GM20000 (cell line): ENCODE measurements at places on chromosomes 16 and 17.

DNA sequence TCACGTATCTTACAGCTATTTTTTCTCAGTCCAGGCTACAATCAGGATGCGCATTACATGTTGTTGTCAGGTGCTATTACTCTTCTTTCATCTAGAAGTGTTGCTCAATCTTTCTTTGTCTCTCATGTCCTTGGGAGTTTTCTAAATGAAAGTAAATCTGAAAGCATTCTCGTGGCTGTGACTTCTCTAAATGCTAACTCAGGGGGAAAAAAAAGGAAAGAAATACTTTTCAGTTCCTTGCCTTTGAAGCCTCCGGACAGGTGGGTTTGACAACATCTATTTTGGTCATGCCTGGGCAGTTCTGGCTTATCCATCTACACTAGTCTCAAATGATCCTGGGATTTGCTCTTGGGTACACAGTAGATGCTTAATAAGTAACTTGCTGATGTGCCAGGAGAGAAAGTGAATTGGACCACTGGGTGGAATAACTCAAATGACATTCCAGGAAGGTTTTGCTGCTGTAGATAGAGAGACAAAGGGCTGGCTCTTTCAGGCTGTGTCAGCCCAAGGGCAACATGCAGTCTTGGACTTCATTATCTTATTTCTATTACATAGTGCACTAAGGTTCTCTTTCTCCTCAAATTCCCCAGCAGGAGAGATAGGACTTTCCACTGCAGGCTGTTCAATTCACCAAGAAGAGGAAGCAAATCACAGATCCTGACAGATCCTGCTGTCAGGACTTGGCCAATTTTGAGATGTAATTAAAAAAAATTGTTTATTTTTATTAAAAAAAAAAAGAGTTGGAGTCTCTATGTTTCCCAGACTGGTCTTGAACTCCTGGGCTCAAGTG, 63.6 kb upstream of the NFAT5 start:
- peak; percentile 37 for DNase-seq

- DNase-seq = peak; percentile 56
Measured at GRCh38 chr17:1896243-1897104, 66.7 kb downstream of the RPA1 start.

GRCh38 chr17:28499364-28499664, 6.8 kb upstream of the FOXN1 start:
- no peak for DNase-seq

DNA sequence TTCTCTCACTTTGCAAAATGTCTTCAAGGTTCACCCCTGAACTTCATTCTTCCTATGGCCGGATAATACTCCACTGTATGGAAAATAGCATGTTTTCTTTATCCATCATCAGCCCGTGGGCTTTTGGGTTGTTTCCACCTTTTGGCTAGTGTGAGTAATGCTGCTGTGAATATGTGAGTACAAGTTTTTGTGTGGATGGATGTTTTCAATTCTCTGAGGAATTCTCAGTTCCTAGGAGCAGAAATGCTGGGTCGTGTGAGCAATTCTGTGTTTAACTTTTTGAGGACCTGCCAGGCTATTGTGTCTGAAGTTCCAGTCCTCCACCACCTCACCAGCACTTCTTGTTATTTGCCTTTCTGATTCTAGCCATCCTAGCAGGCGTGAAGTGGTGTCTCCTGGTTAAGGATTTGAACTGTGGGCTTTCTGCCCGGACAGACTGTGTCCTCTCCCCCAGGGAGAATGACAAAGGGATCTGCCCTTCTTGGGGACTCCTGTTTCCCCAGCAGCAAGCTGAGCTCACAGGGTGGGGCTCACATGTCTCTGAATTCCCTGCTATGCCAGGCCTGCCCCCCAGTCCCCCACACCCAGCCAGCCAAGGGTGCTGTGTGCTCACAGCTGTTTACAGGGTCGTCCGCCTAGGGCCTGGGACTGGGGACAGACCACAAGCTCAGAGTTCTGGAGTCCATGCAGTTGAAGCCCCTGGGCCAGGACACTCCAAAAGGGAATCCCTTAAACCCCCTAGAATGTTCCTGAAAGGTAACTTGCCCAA, 92.2 kb upstream of the CIBAR2 start:
- DNase-seq = no peak

DNA sequence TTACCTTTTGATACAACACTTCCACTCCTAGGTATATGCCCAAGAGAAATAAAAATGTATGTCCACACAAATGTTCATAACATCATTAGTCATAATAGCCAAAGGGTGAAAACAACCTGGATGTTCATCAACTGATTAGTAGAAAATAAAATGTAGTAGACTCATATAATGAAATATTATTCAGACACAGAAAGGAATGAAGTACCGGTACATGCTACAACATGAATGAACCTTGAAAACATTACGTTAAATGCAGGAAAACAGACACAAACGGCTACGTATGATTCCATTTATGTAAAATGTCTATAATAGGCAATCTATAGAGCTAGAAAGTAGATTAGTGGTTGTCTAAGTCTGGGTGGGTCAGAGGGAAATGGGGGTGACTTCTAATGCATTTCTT, 358.5 kb downstream of the CA10 start:
- DNase-seq = no peak

DNA sequence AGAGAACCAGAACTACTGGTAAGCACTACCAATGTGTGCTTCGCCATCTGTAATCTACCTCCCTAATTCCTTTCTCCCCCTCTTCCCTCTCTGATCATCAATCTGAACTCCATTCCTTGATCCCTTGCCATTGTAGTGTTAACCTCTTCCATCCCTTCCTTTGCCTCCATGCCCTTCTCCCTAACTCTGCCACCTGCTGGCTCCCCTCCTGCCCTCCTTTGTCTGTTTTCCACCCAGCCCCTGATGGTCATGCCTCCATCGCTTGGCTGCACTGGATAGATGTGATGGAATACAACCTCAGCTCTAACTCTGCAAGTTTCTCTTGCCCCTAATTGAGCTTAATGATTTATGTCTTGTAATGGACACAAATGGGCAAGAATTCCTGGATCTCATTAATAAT, 108.2 kb upstream of the ASIC2 start:
- DNase-seq = no peak

GRCh38 chr16:87948119-87948545, 3.1 kb upstream of the BANP start:
- no peak for DNase-seq

- no peak for DNase-seq
Measured at GRCh38 chr17:30160419-30161172, 44.0 kb downstream of the NSRP1 start.

DNA sequence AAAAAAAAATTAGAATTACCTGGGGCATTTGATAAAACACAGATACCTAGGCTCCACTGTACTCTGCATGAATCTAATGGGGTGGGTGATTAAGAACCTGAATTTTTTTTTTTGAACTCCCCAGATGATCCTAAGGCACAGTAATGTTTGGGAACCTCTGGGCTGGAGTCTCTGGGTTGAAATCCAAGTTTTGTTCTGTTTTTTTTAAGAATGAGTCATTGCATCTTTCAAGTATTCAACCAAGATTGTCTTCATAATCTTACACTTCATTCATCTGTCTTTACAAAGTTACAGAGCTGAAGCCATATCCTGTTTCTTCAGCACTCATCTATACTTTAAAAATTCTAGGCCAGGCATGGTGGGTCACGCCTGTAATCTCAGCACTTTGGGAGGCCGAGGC, 52.6 kb downstream of the PIGL start:
- no peak for DNase-seq

DNA sequence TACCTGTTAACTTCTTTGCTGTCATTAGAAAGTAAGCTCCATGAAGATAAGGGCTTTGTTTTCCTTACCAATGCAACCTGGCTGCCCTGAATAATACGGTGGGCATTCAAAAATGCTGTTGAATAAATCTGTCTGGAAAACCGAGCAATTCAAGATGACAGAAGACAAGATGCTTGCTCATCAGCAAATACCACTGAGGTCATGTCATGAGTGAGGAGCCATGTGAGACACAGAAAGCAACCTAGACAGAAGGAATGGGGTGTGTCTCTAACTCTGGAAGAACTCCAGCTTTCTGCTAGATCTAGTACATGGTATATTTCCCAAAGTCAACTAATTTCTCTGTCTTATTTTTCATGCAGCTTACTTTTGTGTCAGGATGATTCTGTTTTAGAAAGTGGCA, 64.2 kb downstream of the STH start:
- DNase-seq = no peak

DNA sequence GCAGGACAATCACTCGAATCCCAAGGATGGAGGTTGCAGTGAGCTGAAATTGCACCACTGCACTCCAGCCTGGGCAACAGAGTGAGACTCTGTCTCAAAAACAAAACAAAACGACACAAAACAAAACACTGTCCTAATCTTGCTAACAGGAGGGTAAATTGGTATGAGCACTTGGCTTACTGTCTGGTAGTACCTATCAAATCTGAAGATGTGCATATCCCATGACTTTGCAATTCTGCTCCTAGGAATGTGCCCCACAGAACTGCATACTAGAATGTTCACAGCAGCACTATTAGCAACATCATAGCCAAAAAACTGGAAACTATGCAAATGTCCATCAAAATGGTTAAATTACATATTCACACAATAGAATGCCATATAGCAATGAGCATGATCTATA, 15.7 kb downstream of the MTSS2 start:
- DNase-seq = no peak

DNA sequence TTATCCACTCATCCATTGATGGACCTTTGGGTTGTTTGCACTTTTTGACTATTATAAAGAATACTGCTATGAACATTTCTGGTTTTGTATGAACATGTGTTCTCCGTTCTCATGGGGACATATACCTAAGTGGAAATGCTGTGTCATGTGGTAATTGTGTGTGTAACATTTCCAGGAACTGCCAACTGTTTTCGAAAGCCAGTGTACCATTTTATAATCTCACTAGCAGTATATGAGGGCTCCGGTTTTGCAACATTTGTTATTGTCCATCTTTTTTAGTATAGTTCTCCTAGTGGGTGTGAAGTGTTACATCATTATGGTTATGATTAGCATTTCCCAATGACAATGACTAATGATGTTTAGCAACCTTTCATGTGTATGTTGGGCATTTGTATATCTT, 5.1 kb upstream of the TRIM25 start:
- DNase-seq = no peak

DNA sequence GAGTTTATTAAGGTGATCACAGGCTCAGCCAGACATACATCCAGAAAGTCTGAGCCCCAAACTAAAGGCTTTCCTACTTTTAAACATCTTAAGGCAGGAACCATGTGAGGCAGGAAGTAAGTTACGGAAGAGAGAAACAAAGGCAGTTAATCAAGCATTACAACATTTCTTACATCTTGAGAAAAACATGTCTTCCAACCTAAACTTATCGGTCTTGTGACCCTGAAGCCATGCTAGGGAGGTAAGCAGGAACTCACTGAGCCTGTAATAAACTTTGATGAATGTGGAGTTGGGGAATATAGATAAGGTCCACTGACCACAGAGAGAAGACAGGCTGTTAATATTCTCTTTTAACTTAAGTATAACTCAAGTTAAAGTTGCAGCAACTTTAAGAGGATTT, 3.5 kb upstream of the ACSM3 start:
- no peak for DNase-seq
